ENCODE measurements at places on chromosomes 3 and 15.

DNA sequence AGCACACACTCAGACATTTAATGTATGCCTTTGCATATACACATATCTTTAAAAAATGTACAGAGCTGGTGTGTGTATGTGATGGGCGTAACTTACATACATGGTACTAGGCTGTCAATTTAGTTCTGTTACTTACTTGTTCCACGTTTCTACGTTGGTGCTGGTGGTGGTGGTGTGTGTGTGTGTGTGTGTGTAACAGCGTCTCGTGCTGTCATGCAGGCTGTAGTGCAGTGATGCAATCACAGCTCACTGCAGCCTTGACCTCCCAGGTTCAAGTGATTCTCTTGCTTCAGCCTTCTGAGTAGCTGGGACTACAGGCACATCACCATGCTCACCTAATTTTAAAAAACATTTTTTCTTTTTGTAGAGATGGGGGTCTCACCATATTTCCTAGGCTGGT lies 64.2 kb downstream of the ISG20 start:
- DNase-seq = no peak

DNA sequence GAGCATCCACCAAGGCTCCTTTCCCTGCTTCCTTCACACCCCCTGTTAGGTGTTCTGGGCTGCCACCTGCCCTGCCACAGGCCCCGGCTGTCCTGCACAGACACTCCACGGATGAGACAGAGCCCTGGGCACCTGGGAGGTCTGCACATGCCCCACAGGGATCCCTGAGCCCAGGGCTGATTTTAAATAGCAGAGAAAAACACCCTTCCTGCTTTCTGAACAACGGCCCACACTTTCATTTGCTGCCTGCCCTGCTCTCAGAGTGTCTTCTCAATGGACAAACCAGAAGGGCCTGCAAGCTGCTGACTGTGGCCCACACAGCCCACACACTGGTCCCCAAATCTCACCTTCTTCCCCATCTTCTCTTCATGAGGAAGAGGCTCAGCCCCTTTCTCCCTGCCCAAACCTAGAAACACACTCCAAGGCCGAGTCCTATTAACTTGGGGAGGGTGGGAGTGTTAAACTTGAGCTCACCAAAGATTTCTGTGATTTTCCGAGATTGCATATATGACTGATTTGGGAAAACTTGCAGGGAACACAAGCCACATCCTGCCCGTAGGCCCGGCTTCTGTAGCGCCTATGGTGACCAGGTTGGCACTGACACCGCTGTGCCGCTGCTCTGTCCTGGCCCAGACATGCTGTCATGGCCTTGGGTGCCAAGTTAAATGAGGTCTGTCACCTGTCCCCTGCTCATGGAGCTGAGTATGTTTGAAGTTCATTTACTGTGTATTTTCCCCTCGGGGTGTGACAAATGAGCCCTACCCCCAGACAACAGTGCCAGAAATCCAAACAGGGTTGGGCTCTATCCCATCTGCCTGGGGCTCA lies 47.2 kb upstream of the KLF13 start:
- DNase-seq = no peak

DNA sequence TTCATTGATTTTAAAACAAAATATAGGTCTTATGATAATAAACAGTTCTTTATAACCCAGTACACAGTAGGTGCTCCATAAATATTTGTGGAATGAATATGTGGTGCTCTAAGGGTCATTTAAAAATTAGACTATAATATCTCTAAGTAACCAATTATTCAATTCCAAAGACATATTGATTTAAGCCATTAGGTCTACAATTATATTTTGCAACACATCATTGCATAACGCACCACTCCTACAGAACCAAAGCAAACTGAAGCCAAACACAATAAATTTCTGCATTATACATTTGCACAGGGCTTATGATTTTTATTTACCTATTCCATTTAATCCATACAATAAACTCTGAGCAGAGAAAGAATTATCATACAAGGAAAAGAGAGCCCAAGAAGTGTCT lies 104.3 kb downstream of the ABI3BP start:
- no peak for DNase-seq

DNA sequence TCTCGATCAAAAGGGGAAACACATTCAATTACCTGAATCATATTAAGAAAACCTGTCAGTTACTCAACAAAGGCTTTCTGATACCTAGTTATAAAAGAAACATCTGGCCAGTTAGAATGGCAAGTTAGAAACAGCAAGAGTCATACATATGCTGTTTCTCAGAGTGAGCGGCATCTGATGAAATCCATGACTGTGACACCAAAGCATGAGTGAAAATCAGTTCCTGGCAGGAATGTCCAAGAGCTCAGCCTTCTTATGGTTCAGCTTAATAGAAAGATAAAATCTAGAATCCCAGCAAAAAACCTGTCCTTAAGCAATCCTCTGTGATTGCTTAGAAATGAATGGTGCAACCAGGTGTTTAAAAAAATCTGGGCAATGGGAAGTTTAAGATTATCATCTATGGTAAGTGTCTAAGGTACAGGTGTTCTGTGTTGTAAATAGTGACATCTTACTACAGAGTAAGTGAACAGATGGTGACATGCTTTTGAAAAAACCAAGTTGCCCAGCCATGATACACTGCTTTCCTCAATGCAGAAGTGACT lies 18.8 kb downstream of the B4GALT4 start:
- DNase-seq = no peak

- no peak for DNase-seq
Observed at GRCh38 chr3:25483456-25483855, 55.4 kb downstream of the RARB start.

GRCh38 chr15:62124176-62124972 lies 40.7 kb downstream of the C2CD4B start:
- no peak for DNase-seq

DNA sequence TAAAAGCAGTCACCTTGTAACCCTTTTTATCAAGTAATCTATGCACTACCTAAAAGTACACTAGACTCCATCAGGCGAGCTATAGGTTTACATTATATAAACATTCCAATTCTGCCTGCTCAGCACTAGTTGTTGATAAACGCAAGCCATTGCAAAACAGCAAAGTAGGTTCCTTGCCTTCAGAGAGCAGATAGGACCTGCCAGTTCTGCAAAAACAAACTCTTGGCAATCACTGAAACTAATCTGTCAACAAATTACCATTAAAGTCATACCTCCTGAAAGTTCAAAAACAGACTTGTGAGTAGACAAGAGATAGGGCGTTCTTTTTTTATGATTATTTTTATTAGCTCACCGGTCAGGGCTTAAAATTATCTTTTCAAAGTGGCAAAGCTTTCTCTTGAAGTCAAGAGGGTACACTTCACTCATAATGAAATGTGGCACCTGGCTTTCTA lies 392.5 kb downstream of the FOXP1 start:
- no peak for DNase-seq

- DNase-seq = no peak
Observed at GRCh38 chr3:46901061-46901460, 23.5 kb downstream of the PTH1R start.

DNA sequence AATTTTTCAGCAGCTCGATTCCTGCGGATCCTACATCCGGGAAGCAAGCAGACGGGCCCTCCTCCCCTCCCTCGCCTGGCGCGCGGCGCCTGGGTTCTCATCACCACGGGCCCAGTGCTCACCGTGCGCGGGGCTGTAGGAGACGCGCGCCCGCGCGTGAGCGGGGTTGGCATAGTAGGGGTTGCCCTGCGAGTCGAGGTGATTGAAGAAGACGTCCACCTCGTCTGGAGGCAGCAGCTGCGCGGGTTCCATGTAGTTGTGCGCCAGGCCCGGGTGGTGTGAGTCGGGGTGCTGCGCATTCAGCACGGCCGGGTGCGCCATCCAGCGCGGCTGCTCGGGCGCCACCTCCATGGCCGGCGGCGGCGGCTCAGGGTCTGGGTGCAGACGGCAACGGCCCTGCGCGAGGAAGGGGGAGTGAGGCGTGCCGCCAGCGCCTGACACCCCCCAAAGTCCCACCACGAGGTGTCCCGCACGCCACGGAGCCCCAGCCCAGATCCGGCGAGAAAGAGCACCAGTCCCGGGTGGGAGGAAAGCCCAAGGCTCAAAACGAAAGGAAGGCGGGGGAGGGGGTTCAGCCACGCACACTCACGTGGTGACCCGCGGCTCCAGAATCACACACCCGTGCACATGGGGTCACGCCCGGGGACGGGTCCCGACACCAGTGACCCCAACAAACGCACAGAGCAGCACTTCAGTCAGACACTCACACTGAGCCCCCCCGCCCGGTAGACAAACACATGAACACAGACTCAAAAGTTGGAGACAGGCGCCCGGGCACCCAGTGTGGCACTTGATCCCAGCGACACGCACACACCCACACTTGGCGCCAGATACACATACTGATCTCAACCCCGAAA lies 6.1 kb downstream of the GATA2 start:
- DNase-seq = peak; percentile 46

DNA sequence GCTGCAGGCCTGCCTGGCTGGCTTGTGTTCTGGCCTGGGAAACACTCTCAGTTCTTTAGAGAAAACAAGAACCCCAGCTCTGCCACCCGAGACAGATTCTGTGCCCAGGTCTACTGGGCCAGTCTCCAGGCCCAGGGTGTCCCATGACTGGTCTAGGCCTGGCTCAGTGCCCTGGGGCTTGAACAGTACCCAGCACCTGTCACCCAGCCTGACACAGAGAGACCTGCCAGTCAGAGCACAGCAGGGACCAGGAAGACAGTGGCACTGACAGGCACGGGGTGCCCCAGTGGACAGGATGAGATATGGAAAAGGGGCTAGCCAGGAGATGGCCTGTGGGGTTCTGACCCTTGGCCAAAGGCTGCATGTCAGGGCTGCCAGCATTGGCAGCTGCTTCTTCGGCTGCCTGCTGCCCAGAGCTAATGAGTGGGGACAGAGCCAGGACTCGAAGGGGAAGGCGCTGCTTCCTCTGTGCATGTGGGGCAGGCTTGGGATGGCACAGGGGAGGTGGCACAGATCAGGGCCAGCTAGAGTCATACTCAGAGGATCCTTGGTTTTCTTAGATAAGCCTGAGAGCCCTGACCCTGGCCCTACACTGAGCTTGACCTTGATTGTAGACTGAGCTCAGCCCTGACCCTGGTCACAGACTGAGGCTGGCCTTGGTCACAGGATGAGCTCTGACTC lies 15.1 kb downstream of the CCDC33 start:
- DNase-seq = no peak

- DNase-seq = no peak
Observed at GRCh38 chr3:19159966-19160635, 11.8 kb downstream of the KCNH8 start.

DNA sequence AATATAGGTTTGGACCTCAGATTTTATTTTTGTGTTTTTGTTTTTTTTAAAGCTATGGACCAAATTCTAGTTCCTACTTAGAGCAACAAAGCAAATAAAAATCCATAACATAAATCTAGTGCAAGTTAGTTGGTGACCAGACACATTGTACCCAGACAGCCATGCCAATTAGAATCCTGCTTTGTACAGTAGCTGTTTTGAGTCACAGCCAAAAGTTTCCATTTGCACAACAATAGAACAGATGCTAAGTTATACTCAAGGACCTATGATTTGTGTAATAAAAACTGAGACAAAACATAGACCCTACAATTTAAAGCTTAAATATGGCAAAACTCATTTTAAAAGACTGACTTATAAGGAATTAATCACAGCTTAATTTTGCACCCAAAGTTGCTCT lies 513.1 kb upstream of the CBLB start:
- DNase-seq = no peak

GRCh38 chr3:41462103-41462691 lies 262.9 kb downstream of the CTNNB1 start:
- no peak for DNase-seq

GRCh38 chr3:134441821-134442220 lies 44.0 kb downstream of the ANAPC13 start:
- no peak for DNase-seq

GRCh38 chr3:54547051-54547450 lies 380.8 kb downstream of the LRTM1 start:
- no peak for DNase-seq

DNA sequence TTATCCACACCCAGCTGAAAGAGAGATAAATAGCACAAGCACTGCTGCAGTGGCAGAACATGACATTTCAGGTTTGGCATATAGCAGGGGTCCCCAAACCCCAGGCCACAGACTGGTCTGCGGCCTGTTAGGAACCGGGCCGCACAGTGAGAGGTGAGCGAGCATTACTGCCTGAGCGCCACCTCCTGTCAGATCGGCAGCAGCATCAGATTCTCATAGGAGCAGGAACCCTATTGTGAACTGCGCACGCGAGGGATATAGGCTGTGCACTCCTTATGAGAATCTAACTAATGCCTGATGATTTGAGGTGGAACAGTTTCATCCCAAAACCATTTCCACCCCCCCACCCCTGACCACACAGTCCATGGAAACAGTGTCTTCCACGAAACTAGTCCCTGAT lies 54.6 kb downstream of the CCR4 start:
- no peak for DNase-seq

DNA sequence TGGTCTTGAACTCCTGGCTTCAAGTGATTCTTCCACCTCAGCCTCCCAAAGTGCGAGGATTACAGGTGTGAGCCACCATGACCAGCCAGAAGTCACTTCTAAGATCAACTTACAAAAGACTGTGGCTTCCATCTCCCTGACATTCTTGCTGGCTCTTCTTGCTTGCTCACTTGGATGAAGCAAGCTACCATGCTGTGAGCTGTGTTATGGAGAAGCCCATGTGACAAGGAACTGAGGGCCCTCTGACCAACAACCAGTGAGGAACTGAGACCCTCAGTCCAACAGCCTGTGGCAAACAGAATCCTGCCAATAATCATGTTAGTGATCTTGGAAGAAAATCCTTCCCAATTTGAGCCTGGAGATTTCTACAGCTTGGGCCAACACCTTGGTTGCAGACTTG lies 7.2 kb upstream of the VPS8 start:
- DNase-seq = no peak

DNA sequence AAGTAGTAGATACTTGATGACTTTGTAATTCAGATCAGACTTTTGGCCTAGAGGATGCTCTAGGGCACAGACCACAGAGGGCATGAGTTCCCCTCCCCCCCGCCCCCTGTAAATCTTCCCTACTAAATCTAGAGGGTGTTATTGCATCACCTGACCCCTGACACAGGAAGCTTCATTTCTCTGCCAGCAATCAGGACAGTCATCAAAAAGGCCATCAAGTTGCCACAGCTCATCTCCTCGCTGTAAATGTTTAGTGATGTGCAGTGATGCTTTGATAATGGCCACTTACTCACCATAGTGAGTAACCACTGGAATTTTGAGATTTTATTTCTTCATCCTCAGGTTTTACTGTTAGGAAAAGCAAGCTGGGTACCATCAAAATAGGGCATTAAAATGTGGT lies 289.2 kb upstream of the CHRM5 start:
- DNase-seq = no peak

DNA sequence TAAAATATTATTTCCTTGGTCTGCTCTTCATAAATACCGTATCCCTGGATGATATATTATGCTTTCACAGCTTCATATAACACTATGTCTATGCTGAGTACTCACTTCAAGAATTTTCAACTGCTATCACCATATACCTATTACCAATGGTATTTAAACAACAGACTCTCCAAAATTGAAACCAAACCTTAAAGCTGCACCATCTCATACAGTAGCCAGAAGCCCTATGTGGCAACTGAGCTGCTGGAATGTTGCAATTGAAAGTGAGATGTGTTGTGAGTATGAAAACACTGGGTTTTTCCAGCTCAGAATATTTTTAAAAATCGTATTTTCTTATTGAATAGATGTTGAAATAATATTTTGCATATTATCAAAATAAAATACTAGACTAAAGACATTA lies 130.1 kb upstream of the GOLGA6L6 start:
- DNase-seq = no peak

- no peak for DNase-seq
Observed at GRCh38 chr3:121998030-121998580, 23.9 kb downstream of the ILDR1 start.
